ENCODE measurements at places on chromosomes 1 and 21.

GRCh38 chr1:94641990-94642389 is 100.4 kb upstream of the F3 start:
- peak; percentile 71 for DNase-seq

DNA sequence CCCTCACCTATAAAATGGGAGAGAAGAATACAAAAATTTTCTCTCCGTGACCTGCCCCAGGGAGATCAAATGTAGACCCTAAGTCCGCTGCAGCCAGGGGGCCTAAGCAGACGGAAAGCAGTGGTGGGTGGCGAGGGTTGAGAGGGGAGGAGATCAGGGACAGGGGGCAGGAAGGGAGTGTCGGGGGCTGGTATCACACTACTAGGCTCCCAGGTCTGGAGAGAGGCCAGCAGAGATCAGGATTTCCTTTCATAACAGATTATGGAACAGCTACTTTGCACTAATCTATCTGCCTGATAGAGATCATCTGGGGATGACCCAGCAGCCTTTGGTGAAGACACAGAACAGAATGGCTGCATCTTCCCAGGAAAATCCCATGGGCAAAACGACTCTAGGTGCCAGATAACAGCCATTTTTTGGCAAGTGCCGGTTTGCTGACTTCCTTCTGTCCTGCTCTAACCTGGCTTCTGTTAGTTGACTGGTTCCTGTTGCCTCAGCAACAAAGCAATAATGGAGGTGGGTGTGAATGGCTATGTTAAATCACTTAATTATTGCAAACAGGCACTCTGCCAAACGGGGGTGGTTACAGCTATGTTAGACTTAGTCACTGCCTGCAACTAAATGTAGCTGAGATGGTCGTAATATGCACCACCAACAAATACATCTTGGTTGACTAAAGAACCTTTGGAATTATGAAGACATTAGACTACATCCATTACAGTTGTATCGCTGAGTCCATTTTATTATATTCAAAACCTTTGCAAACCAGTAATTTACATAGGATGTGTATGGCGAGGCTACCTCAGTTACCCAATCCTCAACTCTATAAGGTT is 30.0 kb upstream of the EPS8L3 start:
- peak; percentile 95 for DNase-seq

DNA sequence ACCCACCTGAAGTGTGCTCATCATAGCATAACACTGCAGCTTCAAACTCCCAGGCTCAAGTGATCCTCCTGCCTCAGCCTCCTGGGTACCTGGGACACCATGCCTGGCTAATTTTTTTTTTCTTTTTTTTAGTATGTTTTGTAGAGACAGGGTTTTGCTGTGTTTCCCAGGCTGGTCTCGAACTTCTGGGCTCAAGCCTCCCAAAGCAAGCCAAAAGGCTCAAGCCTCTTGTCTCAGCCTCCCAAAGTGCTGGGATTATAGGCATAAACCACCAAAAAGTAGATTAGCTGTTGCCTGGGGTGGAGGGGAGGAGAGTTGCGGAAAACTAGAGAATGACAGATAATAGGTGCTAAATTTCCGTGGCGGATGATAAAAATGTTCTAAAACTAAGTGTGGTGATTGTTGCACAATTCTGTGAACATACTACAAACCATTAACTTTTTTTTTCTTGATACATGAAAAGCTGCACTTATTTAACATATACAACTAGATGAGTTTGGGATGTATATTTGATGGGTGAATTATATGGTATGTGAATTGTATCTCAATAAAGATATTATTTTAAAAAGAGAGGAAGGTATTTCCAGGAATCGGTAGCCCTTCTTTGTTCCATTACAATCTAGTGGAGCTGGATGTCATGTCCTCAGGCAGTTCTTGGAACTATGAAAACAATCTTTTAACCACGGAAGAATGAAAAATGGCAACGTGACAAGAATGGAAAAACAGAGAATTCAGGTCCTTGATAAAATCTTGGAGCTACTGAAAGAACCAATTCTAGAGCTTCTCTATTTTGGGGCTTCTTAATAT is 27.3 kb upstream of the MED18 start:
- no peak for DNase-seq

DNA sequence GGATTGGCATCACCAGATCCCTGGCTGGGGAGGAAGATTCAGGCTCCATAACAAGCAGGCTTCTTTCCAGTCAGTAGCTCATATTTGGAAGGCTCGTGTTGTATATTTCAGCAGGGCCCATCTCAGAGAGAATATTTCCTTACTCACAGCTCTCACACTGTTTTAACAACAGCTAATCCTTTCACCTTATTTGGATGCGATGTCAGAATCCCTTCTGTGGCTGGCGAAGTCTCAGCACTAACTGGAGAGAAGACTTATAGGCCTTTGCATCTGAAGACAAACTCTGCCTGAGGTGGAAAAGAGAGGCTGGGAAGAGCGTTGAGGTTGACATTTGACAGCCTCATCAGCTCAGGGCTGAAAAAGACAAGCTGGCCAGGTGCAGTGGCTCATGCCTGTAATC is 47.2 kb upstream of the CAPZB start:
- no peak for DNase-seq

- no peak for DNase-seq
Measured at GRCh38 chr1:223711173-223711572, 1.2 kb upstream of the CAPN2 start.

DNA sequence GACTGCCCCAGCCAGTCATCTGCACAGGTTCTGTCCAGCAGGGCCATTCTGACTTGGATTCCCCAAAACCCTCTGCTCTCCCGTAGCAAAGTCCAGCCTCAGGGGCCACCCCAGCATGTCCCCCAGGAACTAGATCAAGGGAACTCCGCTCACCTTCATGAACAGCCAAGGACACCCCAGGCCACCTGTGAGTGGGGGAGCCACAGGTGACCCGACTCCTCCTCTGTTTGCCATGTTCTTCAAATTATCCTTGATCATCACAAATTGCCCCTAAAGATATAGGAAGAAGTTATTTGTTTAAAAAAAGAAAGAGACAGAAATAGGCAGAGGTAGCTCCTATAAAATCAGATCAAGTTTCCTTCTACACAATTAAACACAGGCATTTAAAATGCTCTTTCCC is 475.0 kb downstream of the MATN1 start:
- no peak for DNase-seq

- DNase-seq: peak; percentile 15
Measured at GRCh38 chr1:113507552-113508214, 117.4 kb downstream of the MAGI3 start.

GRCh38 chr21:43805275-43805800 is 16.0 kb downstream of the RRP1 start:
- DNase-seq: no peak

DNA sequence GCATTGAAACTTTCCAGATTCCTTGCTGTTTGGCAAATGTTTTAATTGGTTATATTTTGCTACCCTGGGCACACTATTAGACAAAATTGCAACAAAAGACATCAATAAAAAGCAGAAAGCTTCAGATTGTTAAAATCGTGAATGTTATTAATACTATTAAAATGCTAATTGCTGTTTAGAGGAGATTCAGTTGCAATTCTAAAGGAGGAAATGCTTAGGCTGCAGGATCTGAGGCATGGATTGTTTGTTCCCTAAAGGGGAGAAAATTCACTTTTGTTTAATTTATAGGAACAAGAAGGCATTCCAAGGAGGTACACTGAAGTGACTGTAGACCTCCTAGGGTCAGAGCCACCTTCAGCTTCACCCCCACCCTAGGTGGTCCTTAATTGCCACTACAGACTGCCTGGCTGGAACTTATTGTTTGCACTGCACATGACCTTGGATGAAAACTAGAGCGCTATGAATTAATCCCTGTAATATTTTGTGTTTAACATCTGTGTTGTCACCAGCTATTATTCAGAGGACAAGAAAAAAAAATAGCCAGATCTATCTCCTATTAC is 1266.9 kb upstream of the ADGRL2 start:
- no peak for DNase-seq

- DNase-seq: no peak
Measured at GRCh38 chr1:6329396-6329795, 64.2 kb downstream of the ACOT7 start.

- no peak for DNase-seq
Measured at GRCh38 chr1:214918745-214919144, 163.8 kb upstream of the KCNK2 start.

DNA sequence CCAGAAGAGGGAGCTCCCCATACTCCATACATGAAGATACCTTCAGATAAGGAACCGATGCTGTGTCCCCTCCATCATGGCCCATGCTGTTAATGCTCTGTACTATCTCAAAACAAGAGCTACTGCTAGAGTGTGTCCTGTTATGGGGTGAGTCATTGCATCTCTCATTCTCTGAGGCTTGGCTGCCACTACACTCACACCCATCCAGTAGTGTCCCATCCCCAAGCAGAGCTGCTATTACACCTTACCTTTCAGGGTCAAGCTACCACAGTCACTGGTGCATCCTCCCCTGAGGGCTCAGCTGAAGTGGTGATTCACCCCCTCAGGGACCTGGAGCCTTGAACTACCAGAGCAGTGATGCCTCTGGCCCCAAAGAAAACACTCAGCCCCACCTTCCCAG is 198.5 kb downstream of the PLA2G4A start:
- no peak for DNase-seq

DNA sequence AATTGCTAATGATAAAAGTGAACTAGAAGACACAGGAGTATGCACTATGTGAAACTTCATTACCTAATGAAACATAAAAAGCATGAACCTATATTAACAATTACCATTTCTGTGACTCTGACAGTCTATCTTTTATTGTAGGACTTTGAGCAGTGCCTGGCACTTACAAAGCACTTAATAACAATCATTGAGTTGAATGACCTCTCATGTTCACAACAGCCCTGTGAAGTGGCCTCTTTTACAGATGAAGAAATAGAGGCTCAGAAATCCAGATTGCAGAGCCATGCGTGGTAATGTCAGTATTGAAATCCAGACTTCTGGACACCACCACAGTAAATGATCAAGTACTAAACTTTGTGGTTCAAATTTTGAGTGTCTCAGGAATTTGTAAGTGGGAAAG is 326.4 kb downstream of the NTNG1 start:
- peak; percentile 55 for DNase-seq

- no peak for DNase-seq
Measured at GRCh38 chr1:38030596-38031512, 15.7 kb downstream of the POU3F1 start.

DNA sequence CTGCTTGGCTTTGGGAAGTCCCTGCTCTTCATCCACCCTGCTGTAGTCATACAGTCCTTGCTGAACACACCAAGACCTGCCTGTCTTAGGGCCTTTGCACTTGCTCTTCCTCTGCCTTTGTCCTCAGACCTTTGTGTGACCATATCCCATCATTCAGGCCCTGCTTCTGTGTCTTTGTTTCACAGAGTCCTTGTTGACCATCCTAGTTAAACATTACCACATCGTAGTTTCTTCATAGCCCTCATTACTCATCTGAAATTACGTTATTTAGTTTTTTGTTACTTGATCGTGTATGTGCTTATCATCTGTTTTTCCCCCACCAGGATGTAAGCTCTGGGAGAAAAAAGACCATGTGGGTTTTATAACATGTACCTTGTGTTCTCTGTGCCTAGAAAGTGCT is 18.3 kb upstream of the SPRR5 start:
- no peak for DNase-seq

DNA sequence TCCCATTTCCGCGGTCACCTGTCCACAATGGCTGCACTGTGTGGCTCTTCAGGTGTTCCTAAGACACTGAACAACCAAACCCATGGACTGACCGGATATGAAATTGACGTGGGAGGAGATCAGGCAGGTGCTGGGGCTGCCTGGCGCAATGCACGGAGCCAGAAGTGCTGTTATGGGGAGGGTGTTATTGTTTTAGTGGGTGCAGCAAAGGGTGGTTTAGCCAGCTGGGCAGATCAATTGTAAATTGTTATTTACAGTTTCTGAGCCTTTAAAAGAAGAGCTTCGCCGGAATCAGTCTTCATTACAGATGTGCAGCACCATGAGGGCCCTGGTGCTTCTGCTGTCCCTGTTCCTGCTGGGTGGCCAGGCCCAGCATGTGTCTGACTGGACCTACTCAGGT is at the start of gene CA6:
Gene CA6, plus strand, starts transcription at position 301 of the 400 bp plus-strand sequence. Its CDS starts 19 bp downstream, at position 320.
- DNase-seq: no peak

GRCh38 chr1:202860744-202861419 is 28.1 kb downstream of the RABIF start:
- DNase-seq: peak; percentile 97

- no peak for DNase-seq
Measured at GRCh38 chr1:39688706-39689105, 2.5 kb downstream of the HPCAL4 start.

- no peak for DNase-seq
Measured at GRCh38 chr1:26729633-26730032, 33.8 kb downstream of the ARID1A start.

DNA sequence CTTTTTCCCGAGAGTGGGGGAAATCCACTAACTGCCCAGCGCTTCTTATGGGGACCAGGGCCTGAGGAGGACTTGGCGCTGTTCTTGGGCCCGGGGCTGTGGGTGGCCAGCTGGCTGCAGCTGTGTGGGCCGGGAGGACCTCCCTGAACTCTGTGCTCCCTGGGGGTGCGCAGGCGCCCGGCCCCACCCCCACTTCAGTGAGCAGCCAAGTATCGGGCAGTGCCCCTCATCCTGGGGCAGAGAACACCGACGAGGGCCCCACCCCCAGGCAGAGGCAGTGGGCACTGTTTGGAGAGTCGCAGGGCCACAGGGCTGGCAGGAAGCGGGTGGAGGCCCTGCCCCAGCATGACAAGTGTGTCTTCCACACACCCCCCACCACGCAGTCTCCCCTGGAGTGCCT is 32.5 kb upstream of the SLC19A1 start:
- DNase-seq: no peak

DNA sequence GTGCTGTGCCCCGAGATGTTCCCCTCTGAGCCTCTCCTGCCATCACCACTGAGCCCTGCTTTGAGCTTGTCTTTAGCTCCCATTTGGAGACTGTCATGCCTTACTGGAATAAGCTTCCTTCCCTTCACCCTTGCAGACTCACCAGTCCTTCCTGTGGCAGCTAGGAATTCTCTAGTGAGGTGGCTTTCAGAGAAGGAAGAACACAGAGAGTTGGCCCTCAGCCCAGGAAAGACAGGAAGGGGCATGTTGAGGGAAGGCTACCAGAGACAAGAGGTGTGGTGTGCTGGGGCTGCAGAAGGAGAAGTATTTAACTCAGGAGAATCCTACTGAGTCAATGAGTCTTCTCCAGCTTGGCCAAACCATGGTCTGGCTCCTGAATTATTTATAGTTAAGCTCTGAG is 76.3 kb downstream of the UCK2 start:
- DNase-seq: no peak

DNA sequence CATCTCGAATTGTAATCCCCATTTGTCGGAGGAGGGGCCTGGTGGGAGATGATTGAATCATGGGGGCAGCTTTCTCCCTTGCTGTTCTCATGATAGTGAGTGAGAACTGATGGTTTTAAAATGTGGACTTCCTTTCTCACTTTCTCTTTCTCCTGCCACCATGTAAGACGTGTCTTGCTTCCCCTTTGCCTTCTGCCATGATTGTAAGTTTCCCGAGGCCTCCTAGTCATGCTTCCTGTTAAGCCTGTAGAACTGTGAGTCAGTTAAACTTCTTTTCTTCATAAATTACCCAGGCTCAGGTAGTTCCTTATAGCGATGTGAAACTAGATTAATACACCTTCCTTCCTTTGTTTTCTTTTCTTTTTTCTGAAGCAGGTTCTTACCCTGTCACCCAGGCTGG is 13.9 kb downstream of the DNAJC6 start:
- no peak for DNase-seq

Data from small intestine (tissue), 16 donors.